ENCODE measurements at places on chromosomes 3 and 15. TPM values are rescaled to one million over a fixed set of nuclear protein-coding genes. Genes with fewer than 3 reads are reported as not detected.

The WDR73 gene
- polyA plus RNA-seq, result 22.4 TPM

The LARP6 gene
- 12.4 TPM for polyA plus RNA-seq

GRCh38 chr3:68504201-68504600 is 428.1 kb downstream of the TAFA4 start:
- no peak overlapping the region for H3K27ac ChIP-seq
- no peaks in the 10 kb centered on the region for H3K4me1 ChIP-seq
- DNase-seq, result no peak

DNA sequence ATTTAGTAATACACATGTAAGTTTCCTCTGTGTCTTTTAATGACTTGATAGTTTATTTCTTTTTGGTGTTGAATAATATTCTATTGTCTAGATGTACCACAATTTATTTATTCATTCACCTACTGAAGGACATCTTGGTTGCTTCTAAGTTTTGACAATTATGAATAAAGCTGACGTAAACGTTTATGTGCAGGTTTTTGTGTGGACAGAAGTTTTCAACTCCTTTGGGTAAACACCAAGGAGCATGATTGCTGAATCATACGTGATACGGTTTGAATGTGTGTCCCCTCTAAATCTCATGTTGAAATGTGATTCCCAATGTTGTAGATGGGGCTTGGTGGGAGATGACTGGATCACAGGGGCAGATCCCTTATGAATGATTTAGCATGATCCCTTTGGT is 21.5 kb downstream of the SPESP1 start:
- no peak overlapping the region for H3K4me3 ChIP-seq
- H3K27ac ChIP-seq, result no peak overlapping the region
- no peak for DNase-seq

The PLA2G4D gene
- 2.7 TPM for polyA plus RNA-seq

The DUOXA2 gene
- polyA plus RNA-seq, result 0.23 TPM

The DNAJB8 gene
- not detected for polyA plus RNA-seq

The FAM81A gene
- 1.2 TPM for polyA plus RNA-seq

DNA sequence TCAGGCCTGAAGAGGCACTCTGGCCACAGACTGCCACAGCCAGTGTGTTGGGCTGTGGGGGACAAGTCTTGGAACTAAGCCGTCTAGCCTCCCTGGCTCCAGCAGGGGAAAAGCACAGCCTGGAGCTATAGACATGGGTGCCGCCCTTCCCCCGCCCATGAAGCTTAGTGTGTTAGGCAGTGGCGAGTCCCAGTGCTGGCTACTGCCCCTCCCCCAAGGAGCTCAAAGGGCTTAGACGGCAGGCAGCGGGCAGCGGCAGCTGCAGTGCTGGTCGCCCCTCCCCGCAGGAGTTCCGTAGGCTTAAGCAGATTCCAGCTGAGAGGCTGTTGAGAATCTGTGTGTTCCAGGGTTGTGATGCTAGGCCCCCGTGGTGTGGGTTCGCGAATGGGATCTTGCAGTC is 135.8 kb upstream of the RORA start:
- no peaks in the 10 kb centered on the region for H3K4me1 ChIP-seq
- H3K27ac ChIP-seq, result no peak overlapping the region
- no peaks in the 10 kb centered on the region for H3K36me3 ChIP-seq
- H3K4me3 ChIP-seq, result no peak overlapping the region

DNA sequence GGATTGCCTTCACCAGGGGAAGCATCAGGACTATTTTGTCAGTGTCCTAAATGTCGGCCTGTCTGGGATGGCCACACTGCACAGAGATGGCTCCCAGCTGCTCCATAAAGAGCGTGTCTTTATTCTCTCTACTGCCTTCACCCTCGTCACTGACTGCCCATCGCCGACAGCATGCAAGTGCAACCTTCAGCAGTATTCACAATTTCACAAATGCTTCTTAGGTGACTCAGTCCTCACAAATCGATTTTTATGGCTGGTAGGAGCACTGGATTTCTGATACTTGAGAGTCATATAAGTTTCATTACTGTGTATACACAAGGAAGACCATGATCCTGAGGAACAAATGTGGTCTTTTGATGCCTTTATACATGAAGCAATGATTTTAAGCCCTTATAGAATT is 1.1 kb upstream of the SSUH2 start:
- H3K4me3 ChIP-seq, result no peak overlapping the region
- no peak overlapping the region for H3K27ac ChIP-seq
- H3K4me1 ChIP-seq, result no peaks in the 10 kb centered on the region
- DNase-seq, result no peak
- no peaks in the 10 kb centered on the region for H3K36me3 ChIP-seq

DNA sequence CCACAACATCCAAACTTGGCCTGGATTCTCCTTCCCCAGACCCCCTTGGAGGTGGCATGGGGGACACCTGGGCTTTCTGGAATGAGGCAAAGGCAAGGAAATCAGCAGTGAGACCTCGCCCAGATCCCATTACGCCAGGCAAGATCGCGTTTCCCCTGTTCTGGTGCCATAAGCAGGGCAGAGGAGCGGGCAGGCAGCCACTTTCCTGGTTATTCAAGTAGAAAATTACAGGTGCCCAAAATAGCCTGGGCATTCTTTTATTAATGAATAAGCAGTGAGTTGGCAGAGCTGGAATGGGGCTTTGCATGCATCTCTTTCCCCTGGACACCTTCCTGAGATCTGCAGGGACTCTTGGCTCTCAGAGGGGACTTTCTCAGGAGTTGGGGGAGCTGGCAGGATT is 31.5 kb upstream of the FAM107A start:
- H3K4me1 ChIP-seq, result no peaks in the 10 kb centered on the region
- no peaks in the 10 kb centered on the region for H3K36me3 ChIP-seq
- DNase-seq, result no peak
- H3K4me3 ChIP-seq, result no peak overlapping the region

The CCR9 gene
- polyA plus RNA-seq, result 133 TPM

The LINS1 gene
- polyA plus RNA-seq, result 19.1 TPM

- no peak overlapping the region for H3K4me3 ChIP-seq
- no peaks in the 10 kb centered on the region for H3K27me3 ChIP-seq
- no peaks in the 10 kb centered on the region for H3K4me1 ChIP-seq
- no peak overlapping the region for H3K27ac ChIP-seq
- no peak for DNase-seq
- no peaks in the 10 kb centered on the region for H3K36me3 ChIP-seq
Measured at GRCh38 chr3:137264071-137264820, 306.5 kb downstream of the IL20RB start.

DNA sequence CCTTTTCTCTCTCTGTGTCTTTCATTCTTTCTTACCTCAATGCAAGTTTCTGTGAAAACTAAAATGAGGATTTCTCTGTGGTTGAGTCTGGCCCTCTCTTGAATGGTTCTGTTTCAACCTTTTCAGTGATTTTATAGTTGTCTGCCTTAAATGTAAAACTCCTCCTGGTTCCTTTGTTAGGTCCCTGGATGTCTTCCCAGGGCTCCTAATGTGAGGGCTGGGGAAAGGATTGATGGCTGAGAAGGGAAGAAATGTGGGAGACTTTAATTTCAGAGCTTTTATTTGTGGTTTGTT is 90.6 kb upstream of the GRM7 start:
- no peak overlapping the region for H3K4me3 ChIP-seq
- H3K27me3 ChIP-seq, result no peaks in the 10 kb centered on the region

DNA sequence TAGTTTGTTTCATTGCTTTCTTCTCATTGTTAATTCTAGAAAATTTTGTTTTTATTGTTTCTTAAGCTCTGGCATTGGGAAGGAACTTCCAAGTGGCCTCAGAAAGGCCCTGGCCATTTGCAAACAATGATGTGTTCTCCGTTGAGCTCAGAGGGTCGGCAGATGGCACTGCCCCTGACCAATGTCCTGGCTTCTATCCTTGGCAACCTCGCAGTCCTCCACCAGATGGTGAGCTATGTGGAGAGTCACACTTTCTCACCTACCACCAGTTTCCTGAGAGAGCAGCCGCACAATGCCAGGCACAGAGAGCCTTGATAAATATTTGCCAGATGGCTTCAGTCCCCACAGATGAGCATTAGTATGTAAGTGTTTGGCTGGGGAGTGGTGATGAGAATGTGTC is 343.7 kb downstream of the EPHB1 start:
- DNase-seq, result no peak
- no peaks in the 10 kb centered on the region for H3K4me1 ChIP-seq
- no peak overlapping the region for H3K4me3 ChIP-seq
- no peak overlapping the region for H3K27ac ChIP-seq
- H3K27me3 ChIP-seq, result no peaks in the 10 kb centered on the region

DNA sequence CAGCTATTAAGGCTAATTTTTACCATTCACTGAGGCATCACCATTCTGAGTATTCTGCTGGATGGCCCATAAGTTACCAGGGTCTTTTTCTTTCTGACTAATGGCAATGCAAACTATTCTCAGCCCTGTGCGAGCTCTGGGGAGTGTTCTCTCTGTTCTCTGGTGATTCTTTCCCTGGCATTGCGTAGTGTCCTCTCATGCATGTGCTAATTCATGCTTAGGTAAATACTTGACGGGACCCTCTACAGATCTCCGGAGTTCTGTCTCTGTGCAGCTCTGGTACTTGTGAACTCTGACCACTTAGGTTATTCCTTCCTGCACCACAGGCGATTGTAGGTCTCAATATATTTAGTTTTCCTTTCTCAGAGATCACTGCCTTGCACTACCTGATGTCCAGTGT is 34.8 kb downstream of the UBE2E1 start:
- H3K36me3 ChIP-seq, result peaks cover 4% of the 10 kb centered on the region
- no peaks in the 10 kb centered on the region for H3K27me3 ChIP-seq
- H3K4me3 ChIP-seq, result no peak overlapping the region

The NOX5 gene
- 0.66 TPM for polyA plus RNA-seq

GRCh38 chr15:77481670-77482069 is 61.0 kb downstream of the HMG20A start:
- no peak overlapping the region for H3K27ac ChIP-seq
- peaks cover 43% of the 10 kb centered on the region for H3K36me3 ChIP-seq
- H3K4me1 ChIP-seq, result no peaks in the 10 kb centered on the region
- no peak overlapping the region for H3K4me3 ChIP-seq
- no peaks in the 10 kb centered on the region for H3K27me3 ChIP-seq
- DNase-seq, result no peak

GRCh38 chr3:74663178-74663577 is 48.7 kb upstream of the CNTN3 start:
- no peaks in the 10 kb centered on the region for H3K36me3 ChIP-seq
- H3K27me3 ChIP-seq, result no peaks in the 10 kb centered on the region
- H3K4me3 ChIP-seq, result no peak overlapping the region
- no peak for DNase-seq
- H3K27ac ChIP-seq, result no peak overlapping the region
- H3K4me1 ChIP-seq, result no peaks in the 10 kb centered on the region

GRCh38 chr15:65926899-65927298 is 57.6 kb downstream of the RAB11A start:
- no peaks in the 10 kb centered on the region for H3K4me1 ChIP-seq
- no peak overlapping the region for H3K4me3 ChIP-seq
- H3K27ac ChIP-seq, result no peak overlapping the region
- no peak for DNase-seq

- DNase-seq, result no peak
- H3K4me1 ChIP-seq, result peaks cover 17% of the 10 kb centered on the region
- H3K4me3 ChIP-seq, result no peak overlapping the region
- H3K27me3 ChIP-seq, result peaks cover 62% of the 10 kb centered on the region
Measured at GRCh38 chr3:147412917-147413685, 3.9 kb downstream of the ZIC1 start.

GRCh38 chr3:163196245-163196644 is 1699.6 kb downstream of the OTOL1 start:
- no peaks in the 10 kb centered on the region for H3K27me3 ChIP-seq
- no peaks in the 10 kb centered on the region for H3K4me1 ChIP-seq
- H3K4me3 ChIP-seq, result no peak overlapping the region
- no peaks in the 10 kb centered on the region for H3K36me3 ChIP-seq
- no peak overlapping the region for H3K27ac ChIP-seq
- DNase-seq, result no peak

DNA sequence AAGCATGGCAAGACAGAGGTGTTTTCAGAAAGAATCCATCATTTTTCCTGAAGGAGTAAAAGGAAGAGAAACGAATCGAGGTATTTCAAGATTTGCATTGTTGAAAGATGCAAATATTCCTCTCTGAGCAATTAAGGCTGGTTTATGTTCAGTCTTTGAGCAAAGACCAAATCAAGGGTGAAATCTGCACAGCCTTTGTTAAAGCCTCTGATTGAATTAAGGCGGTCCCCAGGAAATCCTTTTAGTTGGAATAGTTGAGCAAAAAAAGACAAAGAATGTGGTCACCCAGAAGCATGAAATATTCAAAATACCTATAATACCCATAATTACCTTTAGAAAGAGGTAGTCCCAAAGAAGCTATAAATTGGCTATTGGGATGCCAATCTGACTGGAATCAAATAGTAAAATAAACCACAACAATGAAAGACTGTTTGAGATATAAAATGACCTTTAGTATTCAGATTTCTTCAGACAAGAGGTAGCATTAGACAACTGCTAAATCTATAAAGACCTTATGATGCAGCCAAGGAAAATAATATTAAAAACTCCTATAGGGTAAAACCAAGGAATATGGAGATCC is 1218.1 kb downstream of the ROBO2 start:
- H3K27me3 ChIP-seq, result no peaks in the 10 kb centered on the region
- H3K36me3 ChIP-seq, result no peaks in the 10 kb centered on the region
- H3K4me3 ChIP-seq, result no peak overlapping the region
- no peak for DNase-seq
- H3K4me1 ChIP-seq, result no peaks in the 10 kb centered on the region

- no peaks in the 10 kb centered on the region for H3K36me3 ChIP-seq
- H3K27ac ChIP-seq, result no peak overlapping the region
- no peak overlapping the region for H3K4me3 ChIP-seq
- no peak for DNase-seq
- no peaks in the 10 kb centered on the region for H3K27me3 ChIP-seq
- H3K4me1 ChIP-seq, result peaks cover 7% of the 10 kb centered on the region
Measured at GRCh38 chr3:193902607-193903511, 233.1 kb upstream of the HES1 start.

- DNase-seq, result no peak
- no peak overlapping the region for H3K4me3 ChIP-seq
- peaks cover 4% of the 10 kb centered on the region for H3K4me1 ChIP-seq
- no peaks in the 10 kb centered on the region for H3K27me3 ChIP-seq
- H3K27ac ChIP-seq, result no peak overlapping the region
Measured at GRCh38 chr3:18189282-18190050, 235.7 kb downstream of the SATB1 start.

DNA sequence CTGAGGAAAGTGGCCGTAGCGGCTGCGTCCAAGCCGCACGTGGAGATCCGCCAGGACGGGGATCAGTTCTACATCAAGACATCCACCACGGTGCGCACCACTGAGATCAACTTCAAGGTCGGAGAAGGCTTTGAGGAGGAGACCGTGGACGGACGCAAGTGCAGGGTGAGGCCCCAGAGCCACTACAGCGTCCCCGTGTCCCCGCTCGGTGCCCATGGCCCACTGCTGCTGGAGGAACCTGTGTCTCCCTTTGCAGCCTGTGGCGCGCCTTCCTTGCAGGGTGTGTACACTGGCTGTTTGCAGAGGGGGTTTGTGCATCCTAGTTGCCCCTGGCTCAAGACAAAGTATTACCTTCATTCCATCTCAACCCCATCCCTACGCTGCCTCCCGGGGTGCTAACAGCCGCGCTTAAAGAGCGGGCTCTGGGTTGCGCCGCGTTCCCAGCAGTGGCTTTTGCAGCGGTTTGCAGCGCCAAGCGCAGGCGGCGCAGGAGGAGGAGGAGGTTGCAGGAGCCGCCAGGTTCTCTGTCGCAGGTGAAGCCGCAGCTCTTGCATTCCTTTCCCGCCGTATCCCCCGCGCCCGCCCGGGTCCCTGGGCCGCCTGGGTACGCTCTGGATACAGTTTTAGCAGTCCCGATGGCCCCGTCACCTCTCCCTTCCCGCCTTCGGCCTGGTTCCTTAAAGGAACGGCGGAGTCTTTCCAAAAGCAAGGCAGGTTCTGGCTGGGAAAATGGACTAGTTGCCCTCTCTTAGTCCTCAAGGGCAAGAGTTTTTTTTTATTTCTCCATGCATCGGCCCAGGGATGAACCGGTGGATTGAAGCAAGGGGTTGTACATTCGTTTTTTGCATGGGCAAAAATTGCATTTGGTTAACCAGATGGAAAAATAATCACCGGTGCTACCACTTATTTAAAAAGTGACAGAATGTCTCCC is 1.2 kb downstream of the CRABP1 start:
- H3K36me3 ChIP-seq, result no peaks in the 10 kb centered on the region
- no peak overlapping the region for H3K4me3 ChIP-seq
- DNase-seq, result no peak
- no peak overlapping the region for H3K27ac ChIP-seq

Data from thymus (tissue), 14 donors.